ENCODE measurements at places on chromosomes 7 and 10.

- no peak for DNase-seq
These were observed 6.7 kb downstream of the PRKAG2 start for GRCh38 chr7:151869968-151870918.

GRCh38 chr10:10017716-10018115, 1000.0 kb upstream of the CELF2 start:
- no peak for DNase-seq

DNA sequence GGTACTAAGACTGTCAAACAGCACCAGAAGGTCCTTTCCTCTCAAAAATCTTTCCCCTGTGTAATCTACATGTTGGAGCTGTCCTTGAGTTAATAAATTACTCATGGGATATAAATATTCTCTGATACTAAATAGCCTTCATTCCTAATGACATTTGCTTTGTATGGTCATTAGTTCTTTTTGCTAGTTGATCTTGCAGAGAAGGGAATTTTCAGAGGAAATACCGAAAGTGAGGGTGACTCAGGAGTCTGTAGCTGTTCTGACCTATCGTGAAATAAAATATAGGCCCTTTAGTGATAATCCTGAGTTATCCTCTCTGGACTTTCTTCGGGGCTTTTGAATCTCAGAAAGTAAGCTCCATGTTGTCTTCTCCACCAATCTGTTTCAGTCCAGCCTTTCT, 19.4 kb upstream of the CLDN12 start:
- no peak for DNase-seq

- no peak for DNase-seq
These were observed 409.4 kb upstream of the FZD8 start for GRCh38 chr10:36051500-36051991.

- peak; percentile 30 for DNase-seq
These were observed 87.7 kb upstream of the PRKCQ start for GRCh38 chr10:6667679-6668270.

GRCh38 chr10:52379287-52379686, 65.2 kb downstream of the DKK1 start:
- no peak for DNase-seq

GRCh38 chr7:149598721-149599308, 101.2 kb upstream of the ZNF746 start:
- DNase-seq, result no peak

- DNase-seq, result no peak
These were observed 16.0 kb downstream of the RNF32 start for GRCh38 chr7:156656598-156656997.

DNA sequence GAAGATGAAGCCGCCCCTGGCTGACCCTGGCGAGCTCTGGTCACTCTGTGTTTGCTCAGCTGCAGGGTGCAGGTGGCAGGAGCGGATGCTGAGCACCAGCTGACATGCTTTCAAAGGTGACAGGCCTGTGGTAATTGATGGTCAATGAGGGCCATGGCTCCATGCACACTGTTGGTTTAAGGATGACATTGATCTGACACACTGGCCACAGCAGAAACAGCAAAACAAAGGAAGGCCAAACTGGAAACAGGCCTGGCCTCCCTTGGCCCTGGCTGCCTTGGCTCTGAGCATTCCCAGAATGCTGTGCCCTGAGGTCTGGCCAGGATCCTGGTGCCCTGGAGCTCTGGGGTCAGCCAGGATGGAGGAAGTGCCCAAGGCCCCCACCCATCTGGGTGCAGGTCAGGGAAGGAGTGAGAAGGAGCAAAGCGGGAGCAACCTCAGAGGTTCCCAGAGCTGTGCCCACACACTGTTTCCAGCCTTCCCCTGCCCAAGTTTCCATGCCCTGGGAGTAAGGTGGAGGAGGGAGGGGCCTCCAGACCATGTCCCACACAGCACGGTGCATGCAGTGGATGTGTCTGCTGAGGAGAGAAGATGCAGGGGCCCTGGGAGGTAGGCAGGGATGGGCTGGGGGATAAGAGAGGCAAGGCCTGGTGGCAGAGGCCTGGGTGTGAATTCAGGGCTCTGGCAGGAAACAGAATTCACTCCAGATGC, 302.2 kb downstream of the RPS24 start:
- no peak for DNase-seq

- DNase-seq, result no peak
These were observed 56.5 kb downstream of the PIK3AP1 start for GRCh38 chr10:96663797-96664196.

DNA sequence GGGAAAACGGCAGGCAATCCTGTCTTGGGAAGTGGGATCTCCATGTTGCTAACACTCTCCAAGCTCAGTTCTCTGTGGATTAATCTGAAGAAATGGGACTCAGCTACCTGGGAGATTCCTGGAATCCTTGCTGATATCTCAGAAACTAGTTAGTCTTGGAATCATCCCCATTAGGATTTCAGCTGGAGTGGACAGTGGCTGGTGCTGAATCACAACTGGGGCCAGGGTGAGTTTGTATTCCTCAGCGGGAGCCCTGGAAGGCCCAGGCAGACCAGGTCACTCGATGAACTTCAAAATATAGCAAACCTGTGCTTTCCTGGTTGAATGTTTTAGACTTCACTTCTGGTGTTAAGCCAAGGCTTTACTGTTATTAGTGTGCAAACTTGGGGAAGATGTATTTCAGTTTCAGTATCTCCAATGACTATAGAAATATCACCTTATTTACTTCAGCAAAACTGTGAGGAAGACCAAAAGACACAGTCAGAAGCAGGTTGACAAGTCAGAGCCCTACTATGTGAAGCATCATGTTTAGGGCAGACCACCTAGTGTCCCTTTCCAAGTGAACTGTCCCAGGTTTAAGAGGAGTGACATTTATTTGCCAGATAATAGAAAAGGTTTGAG, 126.1 kb downstream of the AOAH start:
- DNase-seq, result no peak

GRCh38 chr7:75559355-75559975, 67.3 kb downstream of the SPDYE5 start:
- DNase-seq, result no peak

DNA sequence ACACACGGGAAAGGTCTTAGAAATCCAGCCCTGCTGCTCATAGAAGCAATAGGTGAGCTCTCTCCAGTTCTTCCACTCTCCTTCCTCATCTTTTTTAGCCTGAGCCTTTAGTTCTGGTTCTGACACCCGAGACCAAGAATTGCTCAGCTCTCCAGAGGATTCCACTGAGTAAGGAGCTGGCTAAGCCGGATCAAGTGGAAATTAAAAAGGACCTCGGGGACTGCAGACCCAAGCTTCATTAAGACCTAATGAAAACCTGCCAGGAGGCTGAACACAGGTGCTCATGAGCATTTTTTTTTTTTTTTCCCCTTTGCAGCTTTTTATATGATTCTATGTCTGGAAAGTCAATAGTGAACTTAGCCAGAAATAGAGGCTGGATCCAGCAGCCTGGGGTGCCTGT, 1176.0 kb upstream of the AUTS2 start:
- DNase-seq, result no peak

DNA sequence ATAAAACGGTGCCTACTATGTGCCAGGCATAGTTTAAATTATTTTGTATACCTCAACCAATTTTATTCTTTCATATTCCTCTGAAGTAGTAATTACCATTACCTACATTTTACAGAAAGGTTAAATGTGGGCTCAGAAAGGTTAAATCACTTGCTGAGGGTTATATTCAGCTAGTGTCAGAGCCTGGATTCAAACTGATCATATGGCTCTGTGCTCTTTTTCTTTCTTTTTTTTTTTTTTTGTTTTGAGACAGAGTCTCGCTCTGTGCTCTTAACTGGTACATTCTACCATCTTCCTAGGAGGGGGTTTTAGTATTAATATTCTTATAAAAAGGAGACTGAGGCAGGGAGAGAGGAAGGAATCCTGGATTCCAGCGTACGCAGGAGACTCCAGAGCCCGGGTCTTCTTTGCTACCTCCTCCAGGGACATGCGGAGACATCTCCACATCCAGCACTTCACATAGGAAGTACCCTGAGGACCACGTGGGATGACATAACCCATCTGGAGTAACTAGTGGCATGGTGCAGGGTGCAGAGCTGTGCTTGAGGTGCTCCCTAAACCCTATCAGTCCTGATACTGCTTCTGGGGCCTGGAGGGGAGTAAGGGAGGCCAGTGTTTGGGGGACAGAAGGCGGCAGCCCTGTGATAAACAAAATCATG, 29.6 kb upstream of the ATXN7L1 start:
- DNase-seq, result no peak

- DNase-seq, result no peak
These were observed 84.8 kb upstream of the LRRC4 start for GRCh38 chr7:128115821-128116723.

- DNase-seq, result no peak
These were observed 12.6 kb downstream of the CPA2 start for GRCh38 chr7:130279286-130279685.

DNA sequence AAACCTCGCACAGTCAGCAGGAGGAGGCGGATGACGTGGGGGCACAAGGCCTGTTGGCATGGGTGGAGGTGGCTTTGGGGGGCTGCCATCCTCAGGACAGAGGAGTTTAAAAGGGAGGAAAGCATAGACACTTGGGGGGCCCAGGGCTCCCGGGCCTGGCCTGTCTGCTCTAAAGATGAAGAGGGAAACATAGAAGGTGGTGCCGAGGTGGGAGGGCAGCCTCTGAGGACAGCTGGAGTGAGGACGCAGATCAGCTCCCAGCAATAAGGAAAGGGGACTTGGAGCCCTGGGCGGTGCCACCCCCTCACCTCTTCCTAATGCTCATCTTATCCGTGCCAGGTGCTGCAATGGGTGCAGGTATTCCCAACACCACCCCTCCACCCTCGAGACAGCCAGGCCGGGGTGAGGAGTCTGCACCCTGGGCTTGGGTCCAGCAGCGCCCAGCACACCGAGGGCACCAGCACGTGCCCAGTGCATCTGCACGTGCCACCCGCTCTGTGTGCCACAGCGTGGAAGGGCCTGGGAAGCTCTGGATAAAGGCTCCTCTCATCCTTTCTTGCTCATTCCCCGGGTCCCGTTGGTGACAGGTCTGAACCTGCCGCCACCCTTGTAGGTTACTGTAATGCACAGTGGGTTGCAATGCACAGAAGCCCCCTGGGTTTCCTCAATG, 566.0 kb upstream of the FOXK1 start:
- DNase-seq, result no peak

GRCh38 chr10:74766501-74766900, 59.9 kb upstream of the KAT6B start:
- DNase-seq, result no peak

DNA sequence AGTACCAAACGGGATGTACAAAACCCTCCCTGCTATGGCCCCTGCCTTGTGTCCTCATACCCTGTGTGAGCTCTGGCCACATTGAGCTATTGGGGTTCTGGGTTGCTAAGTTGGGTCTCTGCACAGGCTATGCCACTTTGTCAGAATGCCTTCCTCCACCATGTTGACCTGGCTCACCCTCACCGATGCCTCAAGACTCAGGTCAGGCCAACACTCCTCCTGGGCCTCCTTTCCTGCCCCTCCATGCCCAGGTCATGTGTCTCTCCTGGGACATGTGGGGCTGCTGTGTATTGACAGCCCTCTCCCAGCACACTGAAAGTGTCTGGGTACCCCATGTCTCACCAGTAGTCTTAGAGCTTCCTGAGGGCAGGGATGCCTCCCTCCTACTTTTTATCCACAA, 14.6 kb downstream of the TRPV5 start:
- no peak for DNase-seq

DNA sequence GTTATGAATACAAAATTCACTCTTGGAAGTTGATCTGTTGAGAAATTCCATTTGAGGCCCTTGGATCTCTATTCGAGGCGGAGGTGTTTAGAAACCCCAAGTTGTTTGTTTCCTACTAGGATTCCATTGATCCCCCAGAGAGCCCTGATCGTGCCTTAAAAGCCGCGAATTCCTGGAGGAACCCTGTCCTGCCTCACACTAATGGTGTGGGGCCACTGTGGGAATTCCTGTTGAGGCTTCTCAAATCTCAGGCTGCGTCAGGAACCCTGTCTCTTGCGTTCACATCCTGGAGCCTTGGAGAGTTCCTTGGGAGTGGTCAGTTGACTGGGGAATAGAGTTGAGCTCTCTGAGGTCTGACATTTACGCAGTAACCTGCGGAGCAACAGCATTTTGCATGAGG, 1.2 kb downstream of the CFAP69 start:
- no peak for DNase-seq

DNA sequence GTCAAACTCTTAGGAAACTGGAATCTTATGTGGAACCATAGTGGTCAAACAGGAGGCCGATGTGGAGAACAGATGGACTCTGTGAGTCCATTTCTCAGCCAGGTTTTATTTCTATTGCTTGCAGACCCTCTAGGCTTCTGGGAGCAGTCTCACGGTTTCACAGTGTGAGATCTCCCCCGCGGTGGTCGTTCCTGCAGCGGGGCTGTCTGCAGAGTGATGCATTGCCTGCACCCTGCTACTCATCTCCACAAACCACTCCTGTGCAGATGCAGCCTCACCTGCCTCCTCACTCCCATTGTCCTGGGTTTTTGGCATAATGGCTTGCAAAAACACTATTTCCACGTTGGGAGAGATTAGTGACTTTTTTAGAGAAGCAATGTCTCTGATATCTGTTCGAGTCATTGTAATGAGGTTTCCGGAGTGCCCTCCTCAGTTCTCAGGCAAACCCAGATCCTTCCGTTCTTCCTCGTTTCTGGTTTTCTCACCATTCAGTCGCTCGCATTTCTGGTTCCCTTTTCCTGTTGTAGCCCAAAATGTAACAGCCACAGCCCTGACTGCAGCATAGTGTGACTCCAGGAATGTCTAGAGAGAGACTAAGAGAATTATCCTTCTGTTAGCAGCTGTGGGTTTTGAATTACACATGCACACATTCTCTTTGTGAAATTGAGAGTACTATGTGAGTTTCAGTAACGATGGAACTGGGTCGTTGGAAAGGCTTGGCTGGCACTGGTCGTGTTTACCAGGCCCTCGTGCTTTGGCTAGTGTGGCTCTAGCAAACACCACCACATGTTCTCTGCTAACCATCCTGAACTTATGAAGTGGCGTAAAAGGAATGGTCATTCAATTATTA, 30.2 kb downstream of the ACADSB start:
- DNase-seq, result no peak

GRCh38 chr7:16492513-16493062, 27.1 kb upstream of the SOSTDC1 start:
- DNase-seq, result no peak

- no peak for DNase-seq
These were observed 19.8 kb upstream of the FAM133B start for GRCh38 chr7:92609921-92610518.

GRCh38 chr10:104329735-104330134, 8.5 kb downstream of the ITPRIP start:
- no peak for DNase-seq

GRCh38 chr7:48109848-48110663, 21.0 kb downstream of the UPP1 start:
- DNase-seq, result peak; percentile 81

DNA sequence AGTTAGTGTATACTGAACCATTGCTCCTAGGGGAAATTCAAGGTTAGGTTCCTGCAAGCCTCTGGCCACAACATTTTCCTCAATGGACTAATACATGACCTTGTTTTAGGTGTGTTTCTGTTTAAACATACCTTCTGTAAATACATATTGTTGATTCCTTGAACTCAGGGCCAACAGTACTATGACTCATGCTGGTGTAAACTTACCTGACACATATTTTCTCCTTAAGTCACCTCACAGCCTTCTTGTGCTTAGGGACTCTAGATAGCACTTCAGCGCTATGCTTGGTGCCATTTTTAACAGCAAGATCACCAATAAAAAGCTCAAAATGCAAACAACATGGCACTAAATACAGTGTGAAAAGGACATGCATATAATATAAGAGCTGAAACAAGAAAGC, 176.4 kb downstream of the TAX1BP1 start:
- no peak for DNase-seq

Measured in stimulated activated naive CD4-positive, alpha-beta T cell treated with Interleukin-2 at 50 U/mL for 16 hours (primary cell).